ENCODE measurements at places on chromosomes 2 and 18. TPM values are rescaled to one million over a fixed set of nuclear protein-coding genes. Genes with fewer than 3 reads are reported as not detected.

The ESPNL gene
- not detected for total RNA-seq

The RAX gene
- total RNA-seq = not detected

The DHRS9 gene
- total RNA-seq = 0.88 TPM

The RSAD2 gene
- 0.75 TPM for total RNA-seq

The IL36A gene
- not detected for total RNA-seq

The SCYGR7 gene
- total RNA-seq = not detected

DNA sequence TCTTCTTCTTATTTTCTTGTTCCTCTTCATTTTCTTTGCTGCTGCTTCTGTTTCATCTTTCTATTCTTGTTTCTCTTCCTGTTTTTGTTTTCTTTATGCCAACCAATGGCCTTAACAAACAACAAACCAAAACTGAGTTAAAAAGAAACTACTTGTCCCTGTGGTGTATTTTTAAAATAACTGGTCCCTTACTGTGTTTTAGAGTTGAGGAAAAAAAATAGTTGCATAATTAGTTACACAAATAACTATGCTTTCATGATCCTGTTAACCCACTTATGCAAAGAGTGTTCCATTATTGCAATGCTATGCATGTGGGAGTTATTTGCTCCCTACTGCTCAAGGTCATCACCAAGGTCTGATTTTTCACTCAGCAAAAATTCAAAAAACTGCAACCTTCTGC is 39.5 kb upstream of the IMP4 start:
- no peak for DNase-seq

- DNase-seq = no peak
Observed at GRCh38 chr2:155842103-155842502, 490.4 kb downstream of the NR4A2 start.

DNA sequence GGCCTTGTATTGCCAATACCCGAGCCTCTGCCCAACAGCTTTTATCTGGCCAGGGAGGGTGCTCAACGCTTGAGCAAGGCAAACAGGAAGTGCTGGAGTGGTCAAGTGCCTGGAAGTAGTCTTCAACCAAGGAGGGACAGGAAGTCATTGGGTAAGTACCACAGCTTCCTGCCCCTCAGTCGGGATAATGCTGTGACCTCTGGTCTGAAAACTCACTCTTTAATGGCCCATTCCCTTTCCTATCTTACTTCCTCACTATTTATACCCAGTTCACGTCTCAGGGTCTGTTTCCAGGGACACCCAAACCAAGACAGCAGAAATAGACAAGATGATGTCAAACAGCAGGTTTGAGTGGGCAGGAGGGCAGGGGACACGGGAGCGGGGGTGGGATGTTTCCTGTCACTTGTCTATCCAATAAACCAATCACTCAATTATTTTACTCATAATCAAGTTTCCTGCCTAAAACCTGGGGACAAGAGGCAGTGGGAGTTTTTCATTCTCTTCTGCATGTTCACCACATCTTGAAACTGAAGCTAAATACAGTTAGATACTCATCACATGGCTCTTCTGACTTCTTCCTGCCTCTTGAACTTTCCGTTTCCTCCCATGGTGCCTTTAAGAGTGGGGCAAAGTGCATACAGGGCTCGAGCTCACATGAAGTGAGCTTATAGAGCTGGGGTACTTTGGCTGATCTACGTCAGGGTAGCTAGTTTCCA is 68.9 kb upstream of the CAB39 start:
- no peak for DNase-seq

DNA sequence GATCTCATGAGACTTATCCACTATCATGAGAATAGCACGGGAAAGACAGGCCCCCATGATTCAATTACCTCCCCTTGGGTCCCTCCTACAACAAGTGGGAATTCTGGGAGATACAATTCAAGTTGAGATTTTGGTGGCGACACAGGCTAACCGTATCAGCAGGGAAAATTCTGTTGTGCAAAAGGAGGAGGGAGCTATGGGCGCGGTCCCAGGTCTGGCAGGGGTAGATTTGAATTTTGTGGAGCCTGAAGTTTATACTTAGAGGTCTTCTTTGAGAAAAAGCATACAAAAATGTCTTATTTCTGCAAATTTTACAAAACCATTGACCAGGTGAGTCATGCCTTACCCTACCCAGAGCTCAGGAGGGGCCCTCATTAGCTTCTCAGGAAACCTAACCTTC is 36.6 kb downstream of the SLC4A3 start:
- no peak for DNase-seq

DNA sequence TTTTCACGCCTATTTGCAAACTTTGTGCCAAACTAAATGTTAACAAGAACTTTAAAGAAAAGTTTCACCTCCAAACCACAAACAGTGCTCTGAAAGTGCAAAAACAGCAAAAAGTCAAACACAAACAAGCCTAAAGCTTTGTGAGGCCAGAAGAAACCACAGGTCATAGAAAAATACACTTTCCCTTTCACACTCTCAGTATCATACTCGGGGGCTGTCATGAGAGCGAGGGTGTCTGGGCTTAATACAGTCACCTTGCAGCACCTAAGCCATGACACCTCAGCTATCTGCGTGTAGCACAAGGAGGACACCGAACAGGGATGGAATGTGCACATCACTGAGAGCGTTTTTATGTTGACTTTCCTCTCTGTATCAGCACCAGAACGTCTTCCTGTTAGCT is 26.6 kb upstream of the SEH1L start:
- DNase-seq = no peak

- DNase-seq = peak; percentile 52
Observed at GRCh38 chr18:59900222-59901128, 679 bp downstream of the PMAIP1 start.

- DNase-seq = no peak
Observed at GRCh38 chr2:20241973-20242726, 17.2 kb upstream of the SDC1 start.

GRCh38 chr18:13470516-13471197 is 252.1 kb downstream of the LDLRAD4 start:
- DNase-seq = no peak

DNA sequence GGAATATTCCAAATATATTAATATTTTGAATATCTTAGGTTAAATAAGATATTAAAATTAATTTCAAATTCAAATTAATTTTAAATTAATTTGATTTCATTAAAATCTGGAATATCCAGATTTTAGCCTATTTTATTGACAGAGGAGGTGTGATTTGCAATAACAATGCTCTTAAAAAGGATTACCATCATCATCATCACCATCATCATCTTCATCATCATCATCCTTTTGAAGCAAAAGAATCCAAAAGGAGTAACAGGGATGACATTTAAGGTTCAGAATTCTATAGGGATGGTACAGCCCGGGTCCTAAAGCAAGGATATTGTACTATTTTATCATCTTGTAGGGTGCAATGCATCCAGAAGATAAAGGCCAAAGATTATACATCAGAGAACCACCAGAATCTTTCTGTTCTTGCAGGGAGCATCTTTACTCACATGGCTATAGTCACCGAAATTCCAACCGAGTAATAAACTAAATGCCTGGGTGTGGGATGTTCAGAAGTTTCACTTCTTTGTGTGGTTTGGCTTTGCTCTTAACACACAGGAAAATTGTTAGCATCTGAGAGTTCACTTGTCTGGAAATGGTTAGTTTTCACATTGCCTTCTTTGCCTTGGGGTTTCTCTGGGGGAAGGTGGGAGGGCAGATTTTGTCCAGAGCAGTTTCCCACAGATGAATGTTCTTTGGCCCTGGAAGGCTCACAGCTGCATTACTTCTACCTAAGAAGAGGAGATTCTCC is 99.1 kb upstream of the ITGA6 start:
- DNase-seq = no peak

DNA sequence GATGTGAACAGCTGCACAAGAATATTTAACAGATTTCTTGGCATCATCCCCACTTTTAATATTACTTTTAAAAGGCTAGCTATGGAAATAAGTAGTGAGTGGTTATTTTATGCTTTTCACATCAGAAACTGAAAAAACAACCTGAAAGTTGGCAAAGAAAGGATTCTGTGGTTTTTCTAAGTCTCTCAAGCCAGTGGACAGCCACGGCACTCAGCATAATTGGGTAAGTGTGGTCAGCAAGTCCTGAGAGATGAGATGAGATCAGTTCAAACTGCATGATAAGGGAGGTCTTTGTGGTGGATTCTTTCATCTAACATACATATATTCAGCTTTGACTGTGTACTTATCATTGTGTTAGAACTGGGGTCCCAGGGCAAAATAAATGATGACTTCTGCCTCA is 105.2 kb downstream of the LYPD6B start:
- DNase-seq = no peak

Data from Caki2 (cell line).